Fibroblast of skin of abdomen (primary cell): ENCODE measurements at places on chromosomes 1 and 21.

DNA sequence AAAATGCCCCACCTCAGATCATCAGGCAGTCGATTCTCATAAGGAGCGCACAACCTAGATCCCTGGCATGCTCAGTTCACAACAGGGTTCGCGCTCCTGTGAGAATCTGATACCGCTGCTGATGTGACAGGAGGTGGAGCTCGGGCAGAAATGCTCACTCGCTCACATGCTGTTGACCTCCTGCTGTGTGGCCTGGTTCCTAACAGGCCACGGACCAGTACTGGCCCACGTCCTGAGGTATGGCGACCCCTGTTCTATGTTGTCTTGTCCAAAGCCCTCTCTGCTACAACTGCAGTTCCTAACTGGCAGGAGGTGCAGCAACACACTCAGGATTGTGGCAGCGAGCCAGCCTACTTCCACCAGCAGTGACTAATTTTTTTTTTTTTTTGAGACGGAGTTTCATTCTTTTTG lies 70.6 kb downstream of the CLSTN1 start:
- DNase-seq, result peak; percentile 82

GRCh38 chr1:239912471-239912870 lies 179.2 kb upstream of the FMN2 start:
- peak; percentile 42 for DNase-seq

- DNase-seq, result no peak
Observed at GRCh38 chr1:153246018-153246417, 13.5 kb upstream of the LORICRIN start.

DNA sequence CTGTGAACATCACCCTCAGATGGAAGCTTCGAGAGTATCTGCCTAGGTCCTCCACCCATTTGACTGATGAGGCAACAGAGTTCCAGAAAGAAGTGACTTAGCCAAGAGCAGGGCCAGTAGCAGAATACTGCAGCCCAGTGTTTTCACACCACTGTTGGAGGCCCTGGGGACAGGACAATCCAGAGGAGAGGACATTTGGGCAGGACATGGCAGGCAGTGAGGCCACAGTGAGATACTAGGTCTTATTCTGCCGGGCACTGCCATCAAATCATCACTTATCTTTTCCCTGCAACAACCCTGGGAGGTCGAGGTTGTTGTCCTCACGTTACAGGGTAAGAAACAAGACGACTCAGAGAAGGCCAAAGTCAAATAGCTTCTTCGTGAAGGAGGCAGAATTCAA lies 5.5 kb upstream of the FOXO6 start:
- no peak for DNase-seq

DNA sequence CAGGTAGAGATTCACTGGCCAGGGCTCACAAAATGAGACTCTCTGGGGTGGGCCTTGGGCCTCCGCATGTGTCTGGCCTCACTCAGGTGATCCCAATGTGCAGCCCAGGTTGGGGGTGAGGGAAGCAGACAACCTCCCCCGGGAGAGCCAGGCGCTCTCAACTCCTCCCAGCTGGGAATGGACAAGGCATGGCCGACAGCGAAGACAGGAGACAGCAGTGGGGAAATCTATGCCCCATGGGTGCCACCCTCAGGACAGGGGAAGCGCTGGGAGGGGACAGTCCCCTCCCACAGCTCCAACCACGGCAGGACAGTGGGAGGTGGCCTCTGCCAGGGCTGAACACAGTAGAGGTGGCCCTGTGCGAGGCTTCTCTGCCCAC lies 47.7 kb downstream of the PRDM15 start:
- no peak for DNase-seq

DNA sequence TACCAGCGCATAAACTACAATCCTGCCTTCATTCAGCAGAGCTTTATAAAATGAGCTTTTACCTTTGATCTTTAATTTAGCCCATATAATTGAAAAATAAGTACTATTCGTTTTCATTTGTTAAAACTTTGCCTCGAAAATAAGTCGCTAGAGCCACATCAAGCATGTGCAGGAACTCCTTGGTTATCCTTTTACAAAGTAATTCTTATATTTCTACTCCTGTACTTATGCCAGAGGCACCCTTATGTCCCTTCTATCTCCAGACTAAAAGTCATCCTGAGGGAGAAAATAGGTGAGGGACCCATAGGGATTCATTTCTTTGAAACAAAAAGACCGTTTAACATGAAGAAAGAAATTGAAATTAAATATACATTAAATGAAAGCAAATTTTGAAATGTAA lies 278.2 kb upstream of the C1orf105 start:
- no peak for DNase-seq

- no peak for DNase-seq
Observed at GRCh38 chr1:53214376-53214940, 6.0 kb downstream of the CZIB start.

DNA sequence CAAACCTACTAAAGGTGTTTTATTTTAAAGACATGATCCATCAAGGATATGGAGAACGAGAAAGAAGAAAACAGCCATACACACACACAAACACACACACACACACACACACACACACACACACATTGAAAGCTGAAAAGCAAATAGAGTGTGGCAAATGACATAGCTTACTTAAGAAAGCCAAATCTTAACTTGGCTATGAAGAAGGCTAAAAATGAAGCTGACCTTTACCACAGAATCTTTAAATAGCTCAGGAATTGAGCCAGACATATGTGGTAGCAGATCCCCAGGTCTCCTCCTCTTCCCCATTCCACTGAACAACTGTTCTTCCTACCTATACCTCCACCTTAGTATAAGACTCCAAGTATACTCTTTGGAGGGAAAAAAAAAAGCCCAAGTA lies 185.6 kb downstream of the CLEC20A start:
- DNase-seq, result peak; percentile 36

- DNase-seq, result no peak
Observed at GRCh38 chr1:151007853-151008243, 401 bp upstream of the PRUNE1 start.

- DNase-seq, result peak; percentile 95
Observed at GRCh38 chr1:147242449-147243227, at the start of gene CHD1L. Gene CHD1L (plus strand): TSS chr1:147242684. CDS start chr1:147242704, 20 bp downstream.

DNA sequence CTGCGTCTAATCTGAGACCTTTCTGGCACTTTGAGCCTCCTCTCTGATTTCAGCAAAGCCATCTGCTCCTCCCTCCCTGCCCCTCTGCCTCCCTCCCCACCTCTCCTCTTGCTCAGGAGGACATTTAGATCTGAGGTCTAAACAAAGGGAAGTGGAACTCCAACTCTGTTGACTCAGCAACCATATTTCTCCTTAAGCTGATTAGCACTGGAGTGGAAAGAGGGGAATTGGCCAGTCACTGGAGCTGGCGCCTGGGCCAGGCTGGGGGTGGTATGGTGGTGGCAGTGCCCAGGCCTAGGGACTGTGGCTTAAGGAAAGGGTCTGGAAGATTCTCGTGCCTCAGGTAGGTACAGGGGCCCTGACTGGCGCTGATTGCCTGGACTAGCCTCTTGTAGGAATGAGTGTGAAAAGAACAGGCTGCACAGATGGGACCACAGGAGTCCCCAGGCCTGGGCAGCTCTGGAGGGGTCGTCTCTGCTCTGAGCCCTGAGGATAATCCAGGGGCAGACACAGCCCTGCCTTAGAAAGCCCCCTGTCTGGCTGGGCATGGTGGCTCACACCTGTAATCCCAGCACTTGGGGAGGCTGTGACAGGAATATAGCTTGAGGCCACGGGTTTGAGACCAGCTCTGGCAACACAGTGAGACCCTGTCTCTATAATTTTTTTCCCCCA lies 11.9 kb downstream of the SH2D2A start:
- DNase-seq, result peak; percentile 49

DNA sequence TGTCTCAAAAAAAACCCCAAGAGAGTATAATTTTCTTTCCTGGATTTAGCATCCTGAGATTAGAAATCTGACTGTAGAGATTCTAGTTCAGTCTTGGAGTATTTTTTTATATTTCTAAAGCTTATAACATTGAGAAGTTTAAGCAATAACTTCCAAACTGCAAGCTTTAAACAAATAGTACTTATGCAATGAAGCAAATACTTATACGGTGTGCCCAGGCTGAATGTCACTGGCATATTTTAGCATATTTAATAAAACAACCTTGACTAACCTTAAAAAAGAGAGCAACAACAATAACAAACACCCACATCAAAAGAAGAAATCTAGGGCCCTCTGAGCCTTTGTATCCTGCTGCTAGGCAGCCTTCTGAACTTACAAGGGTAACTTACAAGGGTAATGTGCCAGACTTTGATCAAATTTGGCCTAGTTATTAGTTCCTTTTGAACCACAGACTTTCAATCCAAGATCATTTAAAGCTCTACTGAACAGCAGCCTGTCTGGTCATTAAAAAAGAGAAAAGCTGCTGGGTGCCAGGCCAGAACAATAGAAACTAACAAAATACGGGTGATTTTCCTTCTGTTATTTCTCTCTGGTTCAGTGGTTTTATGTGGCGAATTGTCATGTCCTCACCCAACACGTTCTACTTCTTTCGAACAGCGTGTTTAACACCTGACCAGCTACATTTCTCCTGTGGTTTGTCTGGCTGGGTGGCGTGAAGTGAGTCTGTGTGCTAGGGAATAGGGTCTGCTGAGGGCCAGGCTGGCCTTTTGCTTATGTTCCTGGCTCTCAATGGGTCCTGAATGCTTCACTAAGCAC lies 16.2 kb downstream of the MTOR start:
- DNase-seq, result no peak

GRCh38 chr1:53934170-53934765 lies 11.2 kb downstream of the IFT25 start:
- no peak for DNase-seq

GRCh38 chr1:181151378-181152326 lies 63.2 kb downstream of the IER5 start:
- no peak for DNase-seq

- peak; percentile 83 for DNase-seq
Observed at GRCh38 chr1:206419783-206420182, 50.5 kb upstream of the IKBKE start.

GRCh38 chr1:85319491-85319890 lies 43.1 kb upstream of the BCL10 start:
- peak; percentile 62 for DNase-seq

- peak; percentile 71 for DNase-seq
Observed at GRCh38 chr1:185804206-185804605, 70.0 kb downstream of the HMCN1 start.

- DNase-seq, result no peak
Observed at GRCh38 chr1:87705233-87705632, 376.6 kb downstream of the LMO4 start.

DNA sequence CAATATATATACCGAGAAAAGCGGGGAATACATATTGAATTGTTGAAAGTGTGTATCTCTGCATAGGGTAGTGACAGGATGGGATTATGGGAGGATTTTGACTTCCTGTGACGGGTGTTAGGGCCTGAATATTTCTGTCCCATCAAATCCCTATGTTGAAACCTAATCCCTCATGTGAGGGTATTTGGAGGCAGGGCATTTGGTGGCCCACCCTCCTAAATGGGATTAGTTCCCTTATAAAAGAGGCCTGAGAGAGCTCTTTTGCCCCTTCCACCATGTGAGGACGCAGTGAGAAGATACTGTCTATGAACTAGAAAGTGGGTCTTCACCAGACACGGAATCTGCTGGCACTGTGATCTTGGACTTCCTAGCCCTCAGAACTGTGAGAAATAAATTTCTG lies 137.3 kb downstream of the ZSCAN20 start:
- DNase-seq, result no peak

GRCh38 chr1:206465951-206466350 lies 4.3 kb upstream of the IKBKE start:
- DNase-seq, result no peak

GRCh38 chr1:22708777-22709176 lies 1.9 kb upstream of the EPHB2 start:
- no peak for DNase-seq

GRCh38 chr1:202505356-202505755 lies 156.9 kb downstream of the PPP1R12B start:
- peak; percentile 81 for DNase-seq

DNA sequence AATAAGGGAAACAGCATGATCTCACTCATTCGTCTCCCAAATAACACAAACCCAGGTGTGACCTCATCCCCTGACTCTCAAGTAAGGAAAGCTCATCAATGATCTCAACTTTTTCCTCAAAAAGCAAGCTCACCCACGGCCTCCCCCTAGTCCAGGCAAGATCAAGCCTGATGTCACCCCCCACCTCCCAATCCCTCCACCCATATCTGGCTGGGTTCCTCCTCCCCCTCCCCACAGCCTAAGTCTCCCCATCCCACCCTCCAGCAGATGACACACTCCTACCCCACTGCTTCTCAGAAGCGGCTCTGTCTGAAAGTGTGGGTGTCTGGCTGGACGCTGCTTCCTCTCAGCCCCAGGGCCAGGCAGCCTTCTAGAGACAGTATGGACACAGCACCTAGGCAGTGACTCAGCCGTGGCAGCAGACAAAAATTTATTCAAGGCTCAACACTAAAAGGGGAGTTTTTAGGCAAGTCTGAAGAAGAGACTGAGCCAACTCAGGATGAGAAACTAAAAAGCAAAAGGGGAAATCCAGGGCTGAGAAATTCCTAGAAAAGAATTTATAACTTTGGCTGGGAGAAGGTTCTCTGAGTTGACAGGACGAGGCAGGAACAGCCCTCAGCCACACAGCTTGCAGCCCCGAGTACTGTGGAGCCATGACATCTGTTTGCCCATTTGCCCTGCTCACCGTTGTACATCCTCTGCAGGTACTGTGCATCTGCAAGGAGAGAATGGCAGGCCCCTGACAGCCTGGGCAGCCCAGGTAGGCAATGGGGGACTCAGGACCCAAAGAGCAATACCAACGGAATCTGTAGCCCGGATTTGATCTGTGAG lies 81.6 kb upstream of the LRRC8D start:
- peak; percentile 60 for DNase-seq

- no peak for DNase-seq
Observed at GRCh38 chr21:45366476-45366875, 38.5 kb upstream of the COL18A1 start.

- peak; percentile 13 for DNase-seq
Observed at GRCh38 chr21:30329203-30329875, 8.2 kb downstream of the KRTAP27-1 start.

GRCh38 chr1:225209153-225209552 lies 218.7 kb downstream of the LBR start:
- no peak for DNase-seq

DNA sequence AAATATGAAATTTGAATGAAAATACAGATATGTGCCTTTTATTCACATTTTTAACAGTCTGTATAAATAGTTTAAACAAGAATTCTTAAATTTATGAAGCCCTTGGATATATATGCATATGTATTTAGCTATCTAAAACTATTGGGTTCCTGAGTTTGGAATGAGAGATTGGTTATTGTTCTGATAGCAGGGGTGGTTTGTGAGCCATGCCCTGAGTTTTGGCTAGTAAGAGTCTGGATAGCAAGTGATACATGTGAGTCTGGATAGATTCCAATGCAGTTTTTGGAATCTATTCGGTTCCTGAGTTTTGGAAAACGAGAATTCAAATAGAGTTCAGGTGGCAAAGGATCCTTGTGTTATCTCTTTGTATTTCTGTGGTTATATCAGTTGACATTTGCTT lies 2.8 kb downstream of the MAN1A2 start:
- peak; percentile 4 for DNase-seq
